Retinal pigment epithelial cell (primary cell): ENCODE measurements at places on chromosomes 1 and 21.
A peak's percentile ranks its signal among the peaks of the same experiment; 100 is the strongest.

DNA sequence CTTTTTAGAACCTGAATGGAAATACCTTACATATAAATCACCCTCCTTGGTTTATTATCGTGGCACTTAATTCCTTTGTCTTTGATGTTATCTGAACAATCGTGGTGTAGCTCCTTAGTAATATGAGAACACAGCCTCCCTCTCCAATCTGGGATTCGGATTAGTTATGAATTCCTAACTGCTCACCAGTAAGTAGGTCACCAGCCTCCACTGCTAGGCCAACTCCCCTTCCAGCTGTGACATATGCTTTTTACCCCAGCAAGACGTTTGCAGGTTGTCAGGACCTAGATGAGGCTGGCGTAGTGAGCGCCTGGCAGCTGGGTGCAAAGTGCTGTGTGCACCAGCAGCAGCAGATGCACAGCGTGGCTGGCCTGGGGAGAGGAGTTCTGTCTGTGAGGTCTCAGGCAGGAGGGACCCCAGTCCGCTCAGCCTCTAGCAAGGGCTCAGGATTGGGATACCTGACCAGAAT, 38.2 kb downstream of the NTPCR start:
- DNase-seq, result peak; percentile 96

DNA sequence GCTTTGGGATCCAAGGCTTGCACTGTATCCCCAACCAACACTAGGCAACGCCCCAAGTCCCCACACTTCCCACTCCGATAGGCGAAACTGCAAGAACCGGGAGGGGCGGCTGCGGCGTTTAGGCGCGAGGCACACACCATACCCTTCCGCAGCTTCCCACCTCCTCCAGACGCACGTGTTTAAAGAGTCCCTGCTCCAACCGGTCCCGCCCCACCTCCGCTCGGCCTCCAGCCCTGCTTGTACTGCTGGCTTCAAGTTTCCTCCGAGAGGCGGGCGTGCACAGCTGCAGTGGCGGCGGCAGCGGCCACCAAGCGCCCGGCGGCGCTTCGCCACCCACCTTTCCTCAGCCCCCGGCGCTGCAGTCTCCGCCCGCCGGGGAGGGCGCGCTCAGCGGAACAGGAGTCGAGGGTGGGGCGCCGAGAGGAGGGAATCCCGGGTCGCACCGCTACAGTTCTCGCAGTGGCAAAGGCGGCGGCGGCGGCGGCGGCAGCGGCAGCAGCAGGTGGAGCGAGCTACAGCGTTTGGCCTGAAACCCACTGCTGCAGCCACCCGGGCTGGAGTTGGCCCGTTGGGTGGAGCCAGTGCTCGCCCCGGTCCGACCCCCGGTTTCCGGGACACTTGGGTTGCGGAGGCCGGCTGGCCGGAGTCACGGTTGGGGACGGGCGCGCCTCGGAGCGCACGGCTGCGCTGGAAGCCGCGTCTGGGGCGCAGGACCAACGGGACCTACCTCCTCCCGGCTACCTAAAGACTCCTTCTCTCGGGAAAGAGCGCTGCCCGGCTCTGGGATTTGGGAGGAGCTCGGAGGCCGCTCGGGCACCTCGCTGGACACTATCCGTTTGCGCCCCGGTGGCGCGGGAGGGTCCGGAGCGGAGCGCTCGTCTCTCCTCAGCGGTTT, at the start of gene CNIH3:
TSS of gene CNIH3 (plus strand) at position 457 of the 895 bp plus-strand sequence. CDS start 858 bp downstream, outside the sequence.
- no peak for DNase-seq

- no peak for DNase-seq
These were observed 7.3 kb upstream of the S100A3 start for GRCh38 chr1:153556348-153556747.

DNA sequence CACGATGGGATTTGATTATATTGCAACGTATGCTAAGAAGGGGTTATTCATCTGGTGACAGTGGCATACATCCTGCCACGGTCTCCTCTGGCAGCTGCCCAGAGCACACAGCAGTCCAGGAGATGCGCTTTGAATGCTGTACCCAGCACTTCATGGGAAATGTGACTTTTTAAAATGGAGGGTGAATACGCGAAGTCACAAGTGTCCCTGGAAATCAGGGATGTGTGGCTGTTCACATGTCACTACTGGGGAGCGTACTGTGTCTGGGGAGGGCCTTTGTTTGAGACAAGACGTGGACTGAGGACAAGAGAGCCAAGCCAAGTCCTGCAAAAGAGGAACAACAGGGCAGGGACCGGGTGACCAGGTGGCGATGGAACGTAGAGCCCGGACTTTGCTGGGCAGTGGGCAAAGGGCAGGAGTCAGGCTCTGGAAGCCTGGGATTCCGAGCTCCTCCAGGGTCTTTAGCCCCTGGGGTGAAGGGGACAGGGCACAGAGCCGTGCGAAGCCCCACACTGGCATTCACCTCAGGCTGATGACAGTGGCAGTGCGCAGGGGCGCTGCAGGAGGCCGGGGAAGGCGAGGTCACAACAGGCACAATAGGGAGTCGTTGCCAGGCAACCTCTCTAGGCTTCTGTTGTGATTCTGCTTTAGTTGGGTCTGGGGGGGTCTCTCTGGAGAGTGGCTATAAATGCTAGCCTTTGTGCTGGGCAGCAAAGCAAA, 11.4 kb upstream of the ZBTB21 start:
- DNase-seq, result no peak

GRCh38 chr1:153434746-153435455, 18.6 kb downstream of the S100A7A start:
- no peak for DNase-seq

- peak; percentile 48 for DNase-seq
These were observed 62.7 kb downstream of the ADSS2 start for GRCh38 chr1:244388961-244389360.

GRCh38 chr1:52904927-52905698, 16.4 kb downstream of the ECHDC2 start:
- DNase-seq, result no peak

GRCh38 chr1:41898191-41898713, 20.5 kb downstream of the HIVEP3 start:
- DNase-seq, result no peak

DNA sequence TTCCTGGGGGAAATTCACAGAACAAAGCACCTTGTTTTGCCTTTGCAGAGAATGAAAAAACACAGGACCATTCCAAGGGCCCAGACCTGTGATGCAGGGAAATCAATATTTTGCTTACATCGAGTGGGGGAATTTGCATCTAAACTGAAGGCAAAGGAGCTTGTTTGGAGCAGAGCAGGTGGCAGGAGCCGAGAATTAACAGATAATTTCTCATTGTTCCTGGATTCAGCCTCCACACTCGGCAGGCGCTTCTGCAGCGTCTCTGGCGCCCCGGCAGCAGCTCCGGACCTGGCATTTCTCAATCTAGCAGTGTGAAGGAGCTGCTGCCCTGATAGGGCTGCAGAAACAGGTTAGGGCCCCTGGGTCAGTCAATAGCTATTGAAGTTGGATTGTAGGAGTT, 2.0 kb upstream of the SYT6 start:
- no peak for DNase-seq

DNA sequence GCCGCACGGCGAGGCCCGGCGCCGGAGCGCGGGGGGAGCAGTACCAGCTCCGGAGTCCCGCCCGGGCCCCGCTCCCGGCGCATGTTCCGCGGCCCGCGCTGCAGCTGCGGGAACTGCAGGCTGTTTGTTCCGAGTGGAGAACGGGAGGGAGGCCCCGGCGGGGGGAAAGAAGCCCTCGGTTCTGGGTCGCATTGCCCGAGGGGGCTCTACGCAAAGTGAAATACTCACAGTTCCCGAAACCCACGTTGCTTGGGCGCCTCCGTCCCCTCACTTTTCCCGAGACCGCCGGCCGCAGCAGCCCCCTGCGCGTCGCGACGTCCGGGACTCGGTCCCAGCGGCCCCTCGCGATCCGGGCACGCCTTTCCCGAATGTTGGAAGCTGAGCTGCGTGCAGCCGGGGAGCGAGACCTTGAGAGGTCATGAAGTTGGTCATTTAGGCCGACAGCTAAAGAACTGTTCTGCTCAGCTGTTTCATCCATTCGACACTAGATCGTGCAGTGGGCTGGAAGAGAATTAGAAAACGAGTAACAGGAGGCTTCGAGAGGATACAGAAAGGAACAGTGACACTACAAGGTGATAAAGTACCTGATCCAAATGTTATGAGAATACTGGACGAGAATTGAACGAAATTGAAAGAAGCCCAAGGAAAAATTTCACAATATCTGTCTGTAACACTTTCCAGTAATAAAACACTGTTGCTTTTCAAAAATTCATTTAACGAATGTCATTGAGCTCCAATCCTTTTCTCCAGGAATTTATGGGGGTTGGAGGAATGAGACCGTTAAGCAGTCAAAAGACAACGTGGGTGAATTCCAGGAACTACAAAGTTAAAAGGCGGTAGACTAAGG, 657 bp upstream of the LIN9 start:
- DNase-seq, result no peak

DNA sequence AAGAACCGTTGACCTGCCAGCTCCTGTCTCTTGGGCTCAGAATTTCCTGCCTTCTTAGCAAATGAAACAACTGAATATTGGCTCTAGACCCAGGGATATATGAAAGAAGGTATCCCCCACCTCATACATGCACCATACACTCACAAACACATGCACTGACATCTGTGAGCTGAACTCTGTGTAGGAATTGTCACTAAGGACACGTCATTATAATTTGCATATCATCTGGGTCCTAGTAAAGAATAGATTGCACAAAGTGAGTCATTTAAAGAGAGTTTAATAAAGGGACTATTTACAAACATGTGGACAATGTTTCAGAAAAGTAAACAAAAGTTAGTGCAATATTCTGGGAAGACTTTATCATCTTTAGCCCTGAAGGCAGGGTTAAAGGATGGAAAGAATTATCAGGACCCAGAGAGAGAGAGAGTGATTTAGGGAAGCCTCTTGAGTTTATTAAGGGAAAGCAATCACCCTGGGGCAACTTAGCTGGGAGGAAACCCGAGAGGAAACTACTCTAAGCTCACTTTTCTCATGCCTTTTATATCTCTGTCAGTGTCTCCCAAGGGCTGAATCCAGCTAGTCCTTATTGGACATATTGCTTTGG, 74.1 kb upstream of the PLA2G4A start:
- DNase-seq, result no peak

GRCh38 chr1:102580806-102581205, 527.5 kb downstream of the COL11A1 start:
- DNase-seq, result no peak

DNA sequence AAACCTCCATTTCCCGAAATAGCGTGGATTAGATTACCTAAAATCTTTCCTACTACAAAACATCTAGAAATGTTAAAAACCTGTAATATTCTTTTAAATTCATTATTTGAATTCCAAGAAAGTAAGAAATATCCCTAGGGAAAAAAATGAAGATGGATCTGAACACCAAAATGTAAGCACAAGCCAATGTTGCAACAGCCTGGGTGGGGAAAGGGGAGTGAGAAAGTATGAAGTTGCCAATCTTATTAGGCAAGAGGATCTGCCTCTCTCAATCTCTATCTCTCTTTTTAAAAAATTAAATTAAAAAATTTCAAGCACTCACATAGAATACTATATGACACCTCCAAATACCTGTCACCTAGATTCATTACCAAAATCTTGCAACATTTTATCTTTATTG, 74.9 kb upstream of the IRF2BP2 start:
- DNase-seq, result no peak

- DNase-seq, result no peak
These were observed 18.0 kb upstream of the OLIG2 start for GRCh38 chr21:33007747-33008146.

DNA sequence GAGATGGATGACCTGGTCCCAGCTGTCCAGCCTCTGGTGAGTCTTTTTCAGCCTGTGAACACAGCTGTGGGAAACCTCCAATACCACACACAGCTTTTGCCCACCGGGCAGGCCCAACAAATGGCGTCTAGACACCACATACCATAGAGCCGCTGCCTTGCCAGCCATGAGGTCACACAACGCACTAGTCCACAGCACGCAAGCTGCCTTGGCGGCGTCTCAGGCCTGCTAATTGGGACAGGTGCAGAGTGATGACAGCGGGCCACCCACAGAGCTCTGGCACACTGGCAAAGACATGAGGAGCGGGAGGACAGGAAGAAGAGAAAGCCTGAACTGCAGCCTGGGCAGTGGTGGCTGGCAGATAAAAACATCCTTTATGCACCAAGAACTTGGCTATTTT, 125.5 kb downstream of the ADAMTS1 start:
- no peak for DNase-seq

GRCh38 chr21:34670220-34670961, 1.6 kb downstream of the CLIC6 start:
- no peak for DNase-seq

DNA sequence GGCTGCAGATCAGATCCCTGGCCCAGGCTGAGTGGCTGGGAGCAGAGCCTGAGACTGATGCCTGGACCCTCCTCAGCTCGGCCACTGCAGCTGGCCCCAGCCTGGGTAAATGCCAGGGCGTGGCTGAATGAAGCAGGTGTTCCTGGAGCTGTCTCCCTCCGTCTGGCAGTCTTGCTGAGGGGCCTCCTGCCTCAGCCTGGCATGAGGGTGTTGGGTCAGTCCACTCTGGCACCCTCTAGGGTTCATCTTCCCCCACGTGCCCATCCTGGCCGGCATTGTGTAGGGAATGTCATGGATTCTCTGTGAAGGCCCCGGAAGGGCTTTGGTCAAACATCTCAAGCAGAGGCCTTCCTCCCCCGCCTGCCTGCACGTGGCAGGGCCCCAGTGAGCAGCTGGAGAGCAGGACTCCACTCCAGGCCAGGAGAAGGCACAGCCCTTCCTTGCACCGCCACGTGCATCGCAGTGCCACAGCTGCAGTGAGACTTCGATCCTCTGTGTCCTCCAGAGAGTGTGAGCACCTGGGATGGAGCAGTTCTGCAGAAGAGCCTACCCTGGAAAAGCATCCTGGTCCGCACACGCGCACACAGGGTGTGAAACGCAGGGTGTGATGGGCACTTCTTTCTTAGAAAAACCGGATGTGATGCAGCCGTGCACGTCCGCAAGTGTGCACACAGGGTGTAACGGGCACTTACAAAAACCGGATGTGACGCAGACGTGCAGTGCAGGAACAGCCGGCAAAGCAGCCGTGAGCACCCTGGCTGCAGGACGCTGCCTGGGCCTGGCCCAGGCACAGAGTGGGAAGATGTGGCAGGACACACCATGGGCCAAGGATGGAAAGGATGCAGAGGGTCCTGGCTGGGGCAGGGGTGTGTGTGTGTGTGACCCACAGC, 4.6 kb upstream of the KRTAP10-4 start:
- DNase-seq, result no peak

- DNase-seq, result no peak
These were observed 64.6 kb upstream of the FMN2 start for GRCh38 chr1:240027059-240027462.

DNA sequence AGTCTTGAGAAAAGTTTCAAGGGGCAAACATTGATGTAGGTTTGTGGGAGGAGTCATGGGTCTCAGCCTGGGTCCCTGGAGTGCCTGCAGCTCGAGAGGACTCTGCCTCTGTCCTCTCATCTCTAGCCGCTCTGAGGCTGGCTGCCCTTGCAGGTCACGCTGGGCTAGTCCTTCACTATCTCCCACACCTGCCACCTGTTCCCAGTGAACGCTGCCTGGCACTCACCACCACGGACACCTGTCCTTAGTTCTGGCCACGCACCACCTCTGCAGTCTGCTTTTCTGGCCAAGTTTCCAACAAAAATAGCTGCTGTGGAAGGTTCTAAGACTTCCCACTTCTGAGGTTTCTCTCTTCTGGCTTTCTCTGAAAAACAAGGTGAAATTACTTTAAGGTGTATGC, 52.5 kb downstream of the SH3BGR start:
- no peak for DNase-seq
